ENCODE measurements at places on chromosomes 11 and 22.
A peak's percentile ranks its signal among the peaks of the same experiment; 100 is the strongest.

DNA sequence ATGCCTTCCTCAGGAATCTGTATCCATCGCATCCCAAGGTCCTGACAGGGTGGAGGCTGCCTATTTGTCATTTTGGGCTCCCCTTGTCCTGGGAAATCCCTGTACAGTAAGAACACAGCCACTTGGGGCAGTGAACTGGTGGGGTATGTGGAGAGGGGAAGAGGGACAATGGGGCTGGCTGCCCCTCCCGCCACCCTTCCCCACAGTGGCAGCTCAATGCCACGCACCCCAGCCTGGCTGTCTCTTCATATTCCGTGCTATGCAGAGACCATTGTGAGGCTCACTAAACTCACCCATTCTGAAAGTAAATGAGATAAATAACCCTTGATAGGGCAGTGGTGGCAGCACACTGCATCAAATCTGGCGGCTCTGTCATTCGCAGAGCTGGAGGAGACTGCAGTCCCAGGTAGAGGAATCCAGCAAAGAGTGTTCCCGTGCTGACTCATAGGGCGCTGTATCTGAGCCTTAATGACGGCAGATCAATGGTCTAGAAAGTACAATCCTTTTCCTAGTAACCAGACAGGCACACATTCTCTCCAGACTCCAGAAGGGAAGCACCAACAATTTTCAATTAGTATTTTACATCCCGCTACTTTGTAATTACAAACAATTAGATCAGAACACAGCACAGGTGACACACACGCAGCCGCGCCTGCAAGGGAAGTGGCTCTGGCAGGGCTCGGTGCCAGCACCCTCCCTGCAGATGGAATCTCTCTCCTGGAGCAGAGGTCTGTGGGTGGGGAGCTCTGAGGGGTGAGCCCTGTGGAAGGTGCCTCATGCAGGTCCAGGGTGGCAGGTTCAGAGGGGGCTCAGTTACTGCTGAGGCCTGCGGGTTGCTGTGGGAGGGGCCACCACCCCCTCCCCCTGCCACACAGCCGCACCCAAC, 167.9 kb upstream of the B3GAT1 start:
- DNase-seq: no peak

DNA sequence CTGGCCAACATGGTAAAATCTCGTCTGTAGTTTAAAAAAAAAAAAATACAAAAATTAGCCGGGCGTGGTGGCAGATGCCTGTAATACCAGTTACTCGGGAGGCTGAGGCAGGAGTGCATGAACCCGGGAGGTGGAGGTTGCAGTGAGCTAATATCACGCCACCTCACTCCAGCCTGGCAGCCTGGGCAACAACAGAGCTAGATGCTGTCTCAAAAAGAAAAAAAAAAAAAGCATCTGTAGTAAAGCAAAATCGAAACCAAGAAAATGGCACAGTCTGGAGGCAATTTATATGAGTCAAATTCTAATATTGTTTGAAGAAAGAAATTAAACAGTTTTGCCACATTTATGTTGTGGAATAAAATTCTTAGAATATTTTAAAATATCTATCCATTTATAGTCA, 365.0 kb upstream of the CHORDC1 start:
- DNase-seq: no peak

DNA sequence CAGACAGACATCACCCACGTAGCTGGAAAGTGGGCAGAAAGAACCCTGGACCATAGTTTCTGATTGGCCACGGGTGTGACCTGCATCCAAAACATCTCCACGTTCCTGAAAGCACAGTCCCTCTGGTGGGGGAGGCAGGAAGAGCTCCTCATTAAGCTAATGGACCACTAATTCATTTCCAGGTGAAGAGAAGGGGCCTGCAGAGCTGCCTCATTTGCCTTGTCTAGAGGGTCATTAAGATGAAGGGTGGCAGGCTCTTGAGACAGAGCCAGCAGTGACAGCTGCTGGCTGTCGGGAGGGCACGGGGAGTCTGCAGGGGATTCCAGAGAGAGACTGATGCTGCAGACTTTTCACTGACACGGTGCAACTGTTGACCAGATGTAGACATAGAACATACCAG, 149.6 kb upstream of the OPCML start:
- no peak for DNase-seq

DNA sequence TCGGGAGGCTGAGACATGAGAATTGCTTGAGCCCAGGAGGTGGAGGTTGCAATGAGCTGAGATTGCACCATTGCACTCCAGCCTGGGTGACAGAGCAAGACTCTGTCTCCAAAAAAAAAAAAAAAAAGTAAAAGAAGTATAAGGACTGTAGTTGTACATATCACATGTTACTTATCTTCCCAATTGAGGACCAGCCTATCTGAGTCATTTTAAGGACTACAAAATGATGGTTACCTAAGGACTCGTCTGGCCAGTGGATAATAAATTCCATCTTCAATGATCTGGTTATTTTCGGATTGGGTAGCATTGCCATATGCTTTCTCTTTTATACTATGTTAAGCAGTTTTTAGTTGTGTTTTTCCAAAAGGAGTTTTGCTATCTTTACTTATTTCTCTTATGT, 55.3 kb downstream of the PPFIA1 start:
- DNase-seq: no peak

- DNase-seq: no peak
Measured at GRCh38 chr11:6438979-6439571, 1.7 kb downstream of the HPX start.

DNA sequence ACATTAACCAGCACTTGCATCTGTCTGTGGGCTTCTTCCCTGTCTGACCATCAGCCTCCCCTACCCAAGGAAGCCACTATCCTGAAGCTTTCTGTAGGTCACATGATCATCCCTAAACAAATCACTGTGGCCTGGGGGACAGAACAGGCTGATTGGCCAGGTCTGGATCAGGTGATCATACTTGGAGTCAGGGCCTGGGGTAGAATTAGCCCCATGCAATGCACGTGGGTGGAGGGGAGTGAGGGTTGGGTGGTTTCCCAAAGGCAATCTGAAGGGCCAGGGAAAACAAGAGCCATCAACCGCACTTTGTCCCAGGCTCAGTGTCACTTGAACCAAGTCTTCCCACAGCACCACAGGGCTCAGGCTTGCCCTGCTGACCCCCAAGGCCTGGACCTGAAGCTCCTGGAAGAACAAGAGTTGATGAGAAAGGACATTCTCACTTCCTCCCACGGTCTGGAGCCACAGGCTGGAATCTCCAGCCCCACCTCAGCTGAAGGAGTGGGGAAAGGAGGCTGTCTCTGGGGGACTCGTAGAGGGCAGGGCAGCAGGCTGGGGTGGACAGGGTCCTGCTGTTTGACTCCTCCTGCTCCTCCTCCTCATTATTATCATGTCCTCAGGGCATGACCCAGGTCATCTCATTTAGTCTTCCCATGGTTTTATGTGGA, 31.5 kb upstream of the TSPAN18 start:
- no peak for DNase-seq

GRCh38 chr11:91303749-91304148, 920.9 kb upstream of the FAT3 start:
- DNase-seq: no peak

DNA sequence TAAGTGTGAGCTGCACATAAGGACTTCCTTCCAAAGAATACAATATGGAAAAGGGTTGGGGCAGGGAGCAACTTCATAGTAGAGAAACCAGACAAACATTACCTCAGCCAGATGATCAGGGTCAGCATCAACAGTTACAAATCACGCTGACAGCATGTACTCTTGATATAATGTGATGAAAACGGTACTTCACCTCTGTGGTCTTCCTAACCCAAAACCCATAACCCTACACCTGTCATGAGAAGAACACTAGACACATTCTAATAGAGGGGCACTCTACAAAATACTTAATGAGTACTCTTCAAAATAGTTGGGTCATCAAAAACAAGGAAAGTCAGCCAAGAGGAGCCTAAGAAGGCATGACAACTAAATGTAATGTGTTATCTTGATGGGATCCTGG, 43.9 kb downstream of the RRAS2 start:
- no peak for DNase-seq

GRCh38 chr22:48045369-48045768, 1282.9 kb downstream of the TBC1D22A start:
- DNase-seq: no peak

DNA sequence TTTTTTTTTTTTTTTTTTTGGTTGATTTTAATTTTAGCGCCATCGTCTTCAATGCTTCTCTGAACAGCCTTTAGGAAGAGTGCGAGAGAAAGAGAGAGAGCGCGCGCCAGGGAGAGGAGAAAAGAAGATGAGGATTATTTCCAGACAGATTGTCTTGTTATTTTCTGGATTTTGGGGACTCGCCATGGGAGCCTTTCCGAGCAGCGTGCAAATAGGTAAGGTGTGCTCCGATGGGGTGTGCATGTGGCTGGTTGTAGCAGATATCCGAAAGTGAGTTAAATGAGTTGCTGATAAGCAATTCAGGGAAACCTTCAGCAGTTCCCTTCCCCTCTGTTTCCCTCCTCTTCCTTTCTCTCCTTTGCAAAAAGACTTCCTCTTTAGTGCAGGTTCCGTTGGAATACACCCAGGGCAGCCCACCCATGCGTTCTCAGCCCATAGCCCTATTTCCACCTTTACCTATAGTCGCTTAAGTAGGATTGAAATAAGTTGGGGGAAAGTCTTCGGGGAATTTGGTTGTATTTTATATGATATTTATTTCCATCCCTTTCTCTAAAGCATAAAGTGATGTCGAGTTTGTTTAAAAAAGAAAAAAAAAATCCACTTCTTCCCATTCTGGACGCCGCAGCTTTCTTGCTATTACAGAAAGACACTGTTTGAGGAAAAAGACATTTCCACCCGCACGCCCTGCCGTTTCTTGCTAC, 1.1 kb downstream of the GRIA4 start:
- no peak for DNase-seq

- DNase-seq: no peak
Measured at GRCh38 chr11:90321018-90321417, 98.2 kb upstream of the CHORDC1 start.

- no peak for DNase-seq
Measured at GRCh38 chr11:87114093-87114492, 76.4 kb downstream of the TMEM135 start.

DNA sequence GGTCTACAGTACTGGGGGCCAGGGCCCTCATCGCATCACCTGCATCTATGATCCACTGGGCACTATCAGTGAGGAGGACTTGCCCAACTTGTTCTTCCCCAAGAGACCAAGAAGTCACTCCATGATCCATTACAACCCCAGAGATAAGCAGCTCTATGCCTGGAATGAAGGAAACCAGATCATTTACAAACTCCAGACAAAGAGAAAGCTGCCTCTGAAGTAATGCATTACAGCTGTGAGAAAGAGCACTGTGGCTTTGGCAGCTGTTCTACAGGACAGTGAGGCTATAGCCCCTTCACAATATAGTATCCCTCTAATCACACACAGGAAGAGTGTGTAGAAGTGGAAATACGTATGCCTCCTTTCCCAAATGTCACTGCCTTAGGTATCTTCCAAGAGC, 3.8 kb upstream of the PPFIBP2 start:
- DNase-seq: no peak

DNA sequence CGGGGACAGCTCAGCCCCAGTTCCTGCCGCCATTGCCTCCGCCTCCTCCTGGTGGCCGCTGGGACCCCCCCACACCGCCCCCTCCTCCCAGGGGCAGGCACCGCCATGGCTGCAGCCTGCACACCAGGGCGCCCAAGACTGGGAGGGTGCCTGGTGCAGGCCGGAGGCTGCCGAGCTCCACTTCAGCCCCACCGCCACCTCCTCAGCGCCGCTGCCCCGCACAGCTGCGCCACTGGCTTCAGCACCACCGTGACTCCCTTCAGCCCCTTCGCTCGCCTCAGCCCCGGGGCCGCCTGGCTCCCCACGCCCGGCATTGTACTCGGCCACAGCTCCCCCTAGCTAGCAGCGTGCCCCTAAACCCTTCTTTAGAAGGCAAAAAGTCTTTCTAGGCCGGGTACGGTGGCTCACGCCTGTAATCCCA, 131.1 kb downstream of the CRYBB2 start:
- no peak for DNase-seq

DNA sequence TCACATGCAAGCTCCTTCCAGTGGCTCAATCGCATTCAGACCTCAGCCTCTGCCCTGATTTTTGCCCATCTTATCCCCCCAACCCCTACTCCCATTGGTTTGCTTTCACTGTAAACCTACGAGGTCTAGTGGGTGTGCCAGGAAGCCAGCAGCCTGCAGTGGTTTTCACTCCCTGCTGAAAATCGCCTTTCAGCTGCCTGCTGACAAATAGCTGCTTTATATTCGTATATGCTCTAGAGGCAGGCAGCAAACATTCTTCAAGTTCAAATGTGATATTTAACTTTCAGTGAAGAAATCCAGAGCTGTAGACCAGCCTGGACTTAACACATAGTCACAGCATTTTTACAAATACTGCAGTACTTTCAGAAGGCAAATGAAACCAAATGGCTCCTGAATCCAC, 92.8 kb upstream of the APOA1 start:
- peak; percentile 12 for DNase-seq

DNA sequence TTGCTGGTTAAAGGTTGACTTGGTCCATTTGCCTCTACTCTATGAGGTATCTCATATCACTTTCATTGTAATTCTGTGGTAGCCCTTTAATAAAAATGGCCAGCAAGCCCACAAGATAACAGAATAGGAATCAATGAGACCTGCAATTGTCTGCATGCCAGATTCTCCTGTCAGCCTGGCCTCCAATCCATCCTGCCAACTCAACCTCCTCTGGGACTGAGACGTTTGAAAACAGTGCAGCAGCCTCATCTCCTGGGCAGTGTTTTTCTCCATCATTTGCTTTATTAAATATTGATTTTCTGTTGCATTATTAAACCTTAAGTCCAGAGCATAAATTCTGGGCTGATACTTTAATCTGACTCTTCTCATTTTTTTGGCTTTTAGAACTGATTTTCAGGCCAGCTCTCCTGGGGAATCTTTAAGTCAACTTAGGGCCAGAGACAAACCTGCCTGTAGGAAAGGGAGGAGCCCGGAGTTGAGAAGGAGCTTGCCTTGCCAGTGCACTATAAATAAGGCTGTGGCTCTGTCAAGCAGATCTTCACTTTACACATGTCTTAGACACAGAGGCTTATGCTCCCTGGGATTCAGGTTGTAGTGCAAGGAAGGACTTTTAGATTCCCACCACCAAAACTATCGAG, 798.0 kb downstream of the NTM start:
- no peak for DNase-seq

DNA sequence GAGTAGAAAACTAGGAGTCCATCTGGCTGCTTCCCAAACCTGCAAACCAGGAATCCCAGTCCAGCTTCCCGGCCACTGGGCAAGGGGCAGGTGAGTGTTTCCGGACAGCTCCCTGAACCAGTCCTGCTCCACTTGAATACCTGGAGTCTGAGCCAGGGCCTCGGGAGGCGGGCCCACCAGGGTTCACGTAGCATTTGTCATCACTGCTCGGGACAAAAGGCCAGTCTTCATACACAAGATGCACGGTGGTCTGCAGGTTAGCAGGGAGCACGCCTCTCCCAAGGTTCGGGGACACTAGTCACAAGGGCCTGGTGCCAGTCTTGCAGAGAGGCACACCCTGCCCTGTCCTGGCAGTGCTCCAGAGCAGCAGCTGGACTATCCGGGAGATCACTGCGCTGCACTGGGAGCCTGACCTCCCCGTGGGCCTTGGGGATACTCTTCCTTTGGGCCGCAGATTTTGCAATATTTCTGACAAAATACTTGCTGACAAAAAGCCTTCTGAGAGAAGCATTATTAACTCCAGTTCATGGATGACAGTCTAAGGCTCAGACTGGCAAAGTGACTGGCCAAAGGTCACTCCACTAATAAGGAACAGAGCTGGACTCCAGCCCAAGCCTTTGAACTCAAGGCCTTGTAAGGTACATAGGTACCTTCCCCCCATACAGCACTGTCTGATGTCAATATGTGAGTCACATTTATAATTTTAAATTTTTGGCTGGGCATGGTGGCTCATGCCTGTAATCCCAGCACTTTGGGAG, 25.1 kb downstream of the CD6 start:
- no peak for DNase-seq

- DNase-seq: no peak
Measured at GRCh38 chr11:2990617-2991451, 1.3 kb downstream of the NAP1L4 start.
